Right renal pelvis (tissue), 4 donors: ENCODE measurements at places on chromosomes 16 and 17.

DNA sequence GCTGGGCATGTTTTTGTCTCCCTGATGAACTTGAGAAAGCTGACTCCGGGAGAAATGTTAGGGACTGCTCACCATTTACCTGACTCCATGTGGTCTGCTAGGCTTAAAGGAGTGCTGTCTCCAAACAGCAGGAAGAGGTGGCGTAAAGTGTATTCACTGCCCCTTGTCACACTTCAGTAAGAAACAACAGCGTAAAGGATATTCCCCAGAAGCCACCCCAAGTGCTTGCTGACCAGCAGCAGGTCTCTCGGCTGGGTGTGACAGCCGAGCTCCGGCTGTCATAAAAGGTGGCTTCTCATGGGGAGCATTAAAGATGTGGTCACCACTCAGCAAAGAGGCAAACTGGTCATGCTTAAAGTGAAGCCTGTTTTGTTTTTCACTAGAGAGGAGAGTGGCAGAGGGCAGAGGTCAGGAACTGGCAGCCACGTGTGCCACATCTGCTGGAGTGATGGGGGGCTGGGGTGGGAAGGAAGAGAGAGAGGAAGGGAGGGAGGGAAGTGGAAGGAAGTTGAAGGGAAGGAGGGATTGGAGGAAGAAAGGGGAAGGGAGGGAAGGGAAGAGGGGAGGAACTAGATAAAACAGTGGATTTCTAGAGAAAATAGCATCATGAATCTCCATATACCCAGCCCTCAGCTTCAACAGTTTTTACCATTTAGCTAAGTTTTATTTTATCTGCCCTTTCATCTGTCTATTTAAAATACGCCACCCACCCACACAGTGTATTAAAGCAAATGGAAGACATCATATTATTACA lies 119.3 kb downstream of the CLEC16A start:
- DNase-seq = no peak

GRCh38 chr17:75048249-75048878 lies 1.3 kb downstream of the KCTD2 start:
- DNase-seq = no peak

DNA sequence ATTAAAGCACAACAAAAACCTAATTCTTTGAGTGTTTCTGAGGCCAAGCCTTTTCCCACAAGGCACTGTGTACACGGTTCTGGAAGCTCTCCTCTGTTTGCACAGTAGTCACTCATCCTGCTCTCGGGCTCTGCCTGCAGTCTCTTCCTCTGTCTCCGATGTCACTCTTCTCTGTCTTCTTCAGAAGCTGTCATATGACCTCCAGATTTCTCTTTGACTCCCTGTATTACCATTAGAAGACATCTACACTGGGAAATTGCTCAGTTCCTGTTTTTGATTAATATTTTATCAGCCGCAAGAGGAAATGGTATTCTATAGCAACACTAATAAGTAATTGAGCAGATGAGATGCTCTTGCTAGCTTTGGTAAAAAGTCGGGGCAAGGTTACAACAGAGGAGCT lies 422.9 kb downstream of the WWOX start:
- no peak for DNase-seq

GRCh38 chr16:22191532-22192260 lies 14.4 kb upstream of the EEF2K start:
- DNase-seq = no peak

DNA sequence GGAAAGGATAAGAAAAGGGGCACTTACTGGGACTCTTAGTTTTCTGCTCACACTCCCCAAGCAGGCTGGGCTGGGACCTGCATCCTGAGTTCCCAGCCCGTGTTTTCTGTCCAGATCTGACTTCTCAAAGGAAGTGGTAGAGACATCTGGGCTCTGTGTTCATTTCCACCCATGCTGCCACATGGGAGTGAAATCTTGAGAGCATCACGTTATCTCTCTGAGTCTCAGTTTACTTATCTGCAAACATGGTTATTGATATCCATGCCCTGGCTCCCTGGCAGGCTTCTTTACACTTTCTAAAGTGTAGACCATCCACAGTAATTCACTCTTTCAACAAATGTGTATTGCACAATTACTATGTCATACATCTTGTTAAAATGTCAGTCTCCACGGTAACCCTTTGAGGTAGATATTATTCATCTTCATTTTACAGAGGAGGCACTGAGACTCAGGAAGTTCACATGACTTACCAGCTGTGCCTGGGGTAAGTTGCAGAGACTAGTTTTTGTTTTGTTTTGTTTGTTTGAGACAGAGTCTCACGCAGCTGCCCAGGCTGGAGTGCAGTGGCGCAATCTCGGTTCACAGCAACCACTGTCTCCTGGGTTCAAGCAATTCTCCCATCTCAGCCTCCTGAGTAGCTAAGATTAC lies 3.4 kb downstream of the ZNF688 start:
- DNase-seq = no peak

DNA sequence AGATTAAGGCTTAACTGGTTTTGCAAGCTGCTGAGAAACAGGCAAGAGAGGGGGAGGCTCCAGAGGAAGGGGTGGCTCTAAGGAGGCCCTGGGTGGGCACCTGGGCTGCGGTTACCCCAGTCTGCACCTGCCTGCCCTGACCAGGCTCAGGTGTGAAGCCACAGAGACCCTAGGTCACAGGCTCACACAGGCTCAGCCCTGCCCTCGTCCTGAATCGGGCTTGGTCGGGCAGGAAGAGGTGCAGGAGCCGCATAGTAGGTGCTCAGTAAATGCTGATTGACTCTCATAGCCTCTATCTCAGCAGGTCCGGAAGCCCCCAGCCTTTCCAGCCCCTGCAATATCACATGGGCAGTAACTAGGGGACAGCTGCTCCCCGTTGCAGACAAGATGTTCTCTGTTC lies 203.4 kb downstream of the GSG1L start:
- DNase-seq = no peak

DNA sequence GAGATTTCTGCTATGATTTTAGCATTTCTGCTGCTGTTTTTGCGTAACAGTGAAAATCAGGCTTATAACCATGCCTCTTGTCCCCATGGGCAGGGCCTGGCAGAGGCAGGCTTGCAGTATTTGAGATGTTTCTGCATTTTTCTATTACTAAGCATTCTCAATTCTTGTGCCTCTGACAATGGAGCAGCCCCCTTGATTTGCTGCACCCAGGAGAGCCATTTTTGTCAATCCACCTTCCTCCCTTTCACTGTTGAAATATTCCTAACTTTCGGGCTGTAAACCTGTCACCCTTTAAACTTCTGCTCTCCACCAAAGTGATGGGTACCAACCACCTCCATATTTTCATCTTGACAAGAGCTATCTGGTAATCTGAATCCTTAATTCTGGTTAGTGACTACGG lies 178.1 kb downstream of the CNTNAP4 start:
- DNase-seq = no peak

DNA sequence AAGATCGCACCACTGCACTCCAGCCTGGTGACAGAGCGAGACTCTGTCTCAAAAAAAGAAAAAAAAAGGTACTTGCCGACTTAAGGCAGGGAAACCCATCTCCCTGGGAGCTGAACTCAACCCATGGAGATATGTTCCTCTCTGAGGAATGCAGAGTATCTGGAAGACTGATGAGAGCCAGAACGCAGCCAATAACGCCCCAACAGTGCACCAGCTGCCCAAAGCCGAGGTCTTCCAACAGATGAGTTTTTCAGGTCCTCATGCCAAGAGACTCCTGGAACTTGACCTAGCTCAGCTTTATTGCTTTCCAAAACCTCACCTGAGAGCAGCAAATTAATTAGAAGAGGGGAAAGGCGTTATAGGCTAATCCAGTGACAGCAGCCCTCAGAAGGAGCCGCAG lies 9.4 kb downstream of the ELAC2 start:
- no peak for DNase-seq

DNA sequence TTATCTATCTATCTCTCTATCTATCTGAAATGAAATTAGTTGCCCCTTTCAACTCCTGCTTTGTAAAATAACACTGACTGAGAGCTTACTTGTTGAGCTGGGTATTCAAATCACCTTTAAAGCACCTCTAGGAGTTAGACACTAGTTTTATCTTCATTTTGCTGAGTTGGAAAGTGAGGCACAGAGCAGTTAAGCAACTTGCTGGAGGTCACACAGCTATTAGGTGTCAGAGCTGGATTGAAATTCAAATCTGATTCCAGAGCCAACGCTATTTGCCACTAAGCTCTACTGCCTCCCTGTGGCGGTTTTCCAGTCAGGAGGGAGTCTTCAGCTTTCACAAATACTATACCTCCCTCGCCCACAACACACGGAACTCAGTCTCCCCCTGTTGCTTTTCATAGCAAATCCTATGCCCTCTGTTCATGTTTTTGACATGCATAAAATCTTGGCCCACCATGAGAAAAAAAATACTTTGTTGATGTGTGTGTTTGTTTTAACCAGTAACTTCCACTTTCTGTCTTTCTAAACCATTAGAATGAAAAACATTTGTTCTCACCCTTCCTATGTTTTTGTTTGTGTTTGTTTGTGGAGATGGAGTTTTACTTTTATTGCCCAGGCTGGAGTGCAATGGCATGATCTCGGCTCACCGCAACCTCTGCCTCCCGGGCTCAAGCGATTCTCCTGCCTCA lies 74.8 kb upstream of the SMURF2 start:
- no peak for DNase-seq

DNA sequence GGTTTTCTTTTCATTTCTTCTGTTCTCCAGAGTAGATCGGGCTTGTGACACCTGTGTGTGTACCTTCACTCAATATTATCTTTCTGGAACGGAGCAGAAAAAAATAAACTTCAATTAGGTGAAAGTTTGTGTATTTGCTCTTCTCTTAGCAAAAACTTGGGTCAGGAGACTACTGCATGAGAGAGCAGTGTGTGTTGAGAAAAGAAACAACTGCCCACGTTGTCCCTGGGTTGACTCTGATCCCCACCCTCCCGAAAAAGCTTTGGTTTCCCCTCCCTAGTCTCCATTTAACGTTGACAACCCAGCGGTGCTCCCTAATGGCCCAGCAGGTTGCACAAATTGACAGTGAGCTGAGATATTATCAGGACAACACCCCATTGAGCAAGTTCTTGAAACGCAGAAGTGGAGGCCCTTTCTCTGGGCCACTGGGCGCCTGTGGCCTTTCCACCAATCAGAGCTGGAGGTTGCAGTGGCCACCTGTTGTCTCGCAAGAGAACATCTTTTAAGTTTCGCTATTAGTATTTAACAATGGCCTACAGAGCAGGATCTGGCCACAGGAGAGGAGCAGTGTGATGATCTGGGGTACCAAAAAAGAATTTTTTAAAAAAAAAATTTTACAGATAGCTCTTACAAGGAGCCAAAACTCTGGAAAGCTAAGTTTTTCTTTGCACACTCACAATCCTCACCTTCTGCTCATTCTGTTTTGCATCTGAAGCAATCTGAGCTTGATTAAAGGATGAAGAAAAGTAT lies 1.5 kb upstream of the TOX3 start:
- DNase-seq = no peak

- no peak for DNase-seq
These were observed 147.0 kb downstream of the ABCA8 start for GRCh38 chr17:68807998-68808772.

DNA sequence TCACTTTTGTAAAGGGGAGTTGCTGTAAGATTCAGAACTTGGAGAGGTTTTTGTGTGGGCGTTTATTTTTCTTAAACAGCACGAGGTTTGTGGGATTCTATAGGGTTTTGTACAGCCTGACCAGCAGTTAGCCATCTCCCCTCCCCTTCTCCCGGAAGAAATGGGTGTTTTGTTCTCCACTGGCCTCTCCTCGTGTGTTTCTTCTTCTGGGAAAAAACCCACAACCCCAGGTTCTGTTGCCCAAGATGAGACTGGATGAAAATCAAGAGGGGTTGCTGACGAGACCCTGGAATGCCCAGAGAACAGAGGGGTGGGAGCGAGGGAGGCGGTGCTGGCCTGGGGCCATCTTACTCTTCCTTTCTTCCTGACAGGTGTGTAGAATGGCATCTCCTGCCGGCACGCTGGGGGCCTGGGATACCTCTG lies 186.1 kb downstream of the MSI2 start:
- no peak for DNase-seq

GRCh38 chr16:11896486-11897176 lies 19.1 kb downstream of the GSPT1 start:
- DNase-seq = no peak

DNA sequence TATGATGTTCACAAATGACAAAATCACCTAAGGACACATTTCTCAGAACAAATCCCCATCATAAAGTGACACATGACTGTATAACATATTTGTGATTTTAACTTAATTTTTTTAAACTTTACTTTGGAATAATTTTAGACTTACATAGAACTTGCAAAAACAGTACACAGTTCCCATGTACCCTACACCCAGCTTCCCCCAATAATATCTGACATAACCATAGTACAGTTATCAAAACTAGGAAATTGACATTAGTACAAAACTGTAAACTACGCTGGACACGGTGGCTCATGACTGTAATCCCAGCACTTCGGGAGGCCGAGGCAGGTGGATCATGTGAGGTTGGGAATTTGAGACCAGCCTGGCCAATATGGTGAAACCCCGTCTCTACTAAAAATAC lies 24.8 kb downstream of the CDC27 start:
- DNase-seq = no peak

GRCh38 chr17:75649687-75650086 lies 16.5 kb downstream of the SMIM5 start:
- no peak for DNase-seq

DNA sequence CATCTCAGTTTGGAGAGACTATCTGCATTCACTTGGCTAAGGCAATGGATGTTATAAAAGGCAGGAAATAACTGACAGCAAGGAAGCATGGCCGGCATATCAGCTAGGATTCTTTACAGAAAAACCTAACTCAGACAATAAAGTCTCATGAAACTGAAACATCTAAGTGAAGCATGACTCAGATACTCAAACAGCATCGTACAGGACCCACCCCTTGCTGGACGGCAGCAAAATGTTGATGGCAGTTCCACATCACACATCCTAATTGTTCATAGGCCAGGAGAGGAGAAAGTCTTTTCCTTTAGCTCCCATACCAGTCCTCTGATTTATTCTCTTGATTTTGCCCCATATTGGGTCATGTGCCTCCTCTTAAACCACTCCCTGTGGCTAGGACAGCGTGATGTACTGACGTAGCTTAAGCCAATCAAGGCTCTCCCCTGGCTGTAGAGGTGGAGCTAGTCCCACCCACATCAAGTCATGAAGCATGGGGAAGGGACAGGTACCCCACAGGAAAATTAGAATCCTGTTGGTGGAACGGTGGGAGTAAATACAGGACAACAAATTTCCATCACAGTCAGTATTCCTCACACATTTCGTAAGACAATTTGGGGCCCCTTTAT lies 178.9 kb downstream of the IRX3 start:
- no peak for DNase-seq
